ENCODE measurements at places on chromosomes 2 and 18.

DNA sequence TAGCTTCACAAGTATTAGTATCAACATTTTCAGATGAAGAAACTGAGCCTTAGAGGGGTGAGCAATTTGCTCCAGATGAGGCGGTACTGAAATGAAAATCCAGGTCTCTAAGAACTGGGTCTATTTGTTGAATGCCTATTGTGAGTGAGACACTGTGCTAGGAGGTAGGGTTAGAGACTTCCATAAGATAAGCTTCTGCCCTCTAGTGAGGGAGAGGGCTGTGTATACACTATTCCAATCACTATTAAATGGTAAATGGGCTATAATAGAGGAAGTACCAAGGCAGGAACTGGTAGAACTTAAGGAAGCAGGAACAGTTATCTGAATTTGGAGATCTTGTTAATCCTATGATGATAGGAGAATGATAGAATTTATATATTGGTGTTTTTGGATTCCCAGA is 23.6 kb upstream of the GLS start:
- DNase-seq, result no peak

DNA sequence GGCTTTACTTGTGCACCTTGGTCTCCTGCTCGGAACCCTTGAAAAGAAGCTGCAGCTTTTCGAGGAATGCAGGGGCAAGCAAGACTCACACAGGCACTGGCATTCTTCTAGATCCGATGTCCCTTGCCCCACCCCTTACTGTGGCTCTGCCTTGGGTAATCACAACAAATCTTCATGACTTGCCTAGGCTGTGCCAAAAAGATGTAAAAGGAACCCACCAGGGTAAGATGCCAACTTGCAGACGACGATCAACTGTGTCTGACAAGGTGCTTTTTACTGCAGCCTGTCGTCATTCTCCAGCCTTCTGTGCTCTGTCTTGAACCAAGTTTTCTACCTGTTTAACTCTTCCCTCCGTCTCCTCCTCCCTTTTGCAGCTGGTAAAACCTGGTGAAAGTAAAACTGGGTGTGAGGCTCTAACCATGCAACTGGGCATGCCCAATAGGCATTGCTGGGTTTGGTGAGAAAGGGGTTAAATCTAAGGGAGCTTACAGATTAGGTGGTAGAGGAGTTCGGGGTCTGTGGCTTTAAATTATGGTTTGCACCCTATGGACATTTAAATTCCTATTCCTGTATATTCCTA is 909 bp upstream of the NRXN1 start:
- DNase-seq, result no peak

DNA sequence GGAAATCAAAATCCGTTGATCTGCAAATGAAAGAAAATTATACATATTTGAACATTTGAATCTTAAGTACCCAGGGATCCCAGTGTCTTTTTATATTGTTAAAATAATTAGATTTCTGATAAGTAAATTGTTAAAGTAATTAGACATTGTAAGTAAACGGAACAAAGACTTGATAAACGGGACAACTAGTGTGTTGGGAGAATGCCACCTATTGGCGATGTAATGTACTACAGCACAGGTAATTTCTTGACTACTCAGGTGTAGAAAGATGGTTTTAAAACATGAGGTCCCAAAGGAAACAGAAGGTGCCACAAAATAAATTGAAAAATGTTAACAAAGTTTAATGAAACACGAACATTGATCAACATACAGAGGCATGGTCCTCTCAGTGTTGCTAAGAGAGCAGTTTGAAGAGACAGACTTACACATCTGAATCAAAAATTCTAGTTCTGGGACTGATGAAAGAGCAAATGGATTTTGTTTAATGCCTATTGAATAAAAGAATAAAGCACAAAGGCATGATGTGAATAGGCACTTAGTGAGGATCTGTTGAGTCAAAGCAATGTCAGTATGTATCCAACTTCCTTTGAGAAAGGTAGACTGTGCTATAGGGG is 103.4 kb upstream of the RASGRP3 start:
- DNase-seq, result no peak

DNA sequence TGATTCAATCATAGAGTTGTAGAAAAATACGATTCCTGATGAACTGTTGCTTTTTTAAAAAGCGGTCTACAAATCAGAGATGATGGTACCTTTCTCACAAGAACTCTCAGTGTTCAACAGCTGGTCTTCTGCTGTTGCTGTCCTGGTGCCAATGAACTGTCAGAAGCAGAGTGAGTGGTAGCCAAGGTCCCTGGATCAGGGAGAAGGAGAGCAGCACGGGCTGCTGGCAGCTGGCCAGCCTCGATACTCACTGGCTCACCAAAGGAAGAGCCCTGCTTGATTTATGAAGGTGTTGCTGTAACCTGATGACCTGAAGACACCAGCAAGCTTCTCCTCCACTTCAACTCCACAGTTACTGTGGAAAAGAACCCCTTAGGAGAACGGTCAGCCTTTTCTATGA is 300.8 kb upstream of the SOX11 start:
- no peak for DNase-seq

Data from epithelial cell of prostate (primary cell).